ENCODE measurements at places on chromosomes 2 and 18.

DNA sequence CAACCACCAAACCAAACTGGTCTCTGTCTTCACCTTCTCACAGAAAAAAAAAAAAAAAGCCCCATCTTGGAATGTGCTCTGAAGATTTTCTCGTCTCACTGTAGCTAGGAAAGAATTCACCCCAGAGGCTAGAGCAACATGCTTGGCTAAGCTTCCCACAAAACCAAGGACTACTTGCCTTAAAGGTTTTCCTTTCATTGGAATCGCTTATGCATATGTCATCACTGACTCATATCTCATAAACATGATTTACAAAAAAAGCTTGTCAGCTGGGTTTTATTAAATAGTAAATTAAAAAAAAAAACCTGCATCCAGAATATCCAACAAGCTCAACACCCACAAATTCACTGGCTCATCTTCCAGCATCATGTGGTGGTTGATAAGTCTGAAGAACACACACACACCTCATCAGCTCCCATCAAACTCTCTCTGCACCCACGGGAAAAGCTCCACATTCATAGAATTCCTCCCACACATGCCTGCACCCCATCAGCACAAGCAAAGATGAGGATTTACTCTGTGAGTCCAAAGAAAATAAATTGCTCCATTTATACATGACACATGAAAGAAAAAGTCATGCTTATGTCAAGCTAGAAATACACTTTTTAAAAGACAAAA is 182.0 kb upstream of the TRIB2 start:
- no peak for DNase-seq

GRCh38 chr18:41042866-41043265 is 912.2 kb upstream of the PIK3C3 start:
- DNase-seq, result no peak

DNA sequence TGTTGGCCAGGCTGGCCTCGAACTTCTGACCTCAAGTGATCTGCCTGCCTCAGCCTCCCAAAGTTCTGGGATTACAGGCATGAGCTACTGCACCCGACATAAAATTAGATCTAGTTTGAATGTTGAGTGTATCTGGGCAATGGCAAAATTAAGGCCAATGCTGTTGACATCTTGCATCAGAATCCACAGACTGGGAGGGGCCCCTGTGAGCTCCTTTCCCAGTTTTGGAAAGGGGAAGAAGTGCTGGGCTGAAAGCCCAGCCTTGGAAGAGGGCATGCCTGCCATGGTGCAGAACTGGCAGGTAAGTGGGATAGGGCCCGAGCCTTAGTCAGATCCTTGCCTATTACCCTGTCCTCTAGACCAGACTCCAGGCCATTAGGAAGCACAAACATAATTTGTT is 4.5 kb upstream of the MYOM1 start:
- no peak for DNase-seq

- no peak for DNase-seq
Observed at GRCh38 chr2:232937278-232937906, 67.3 kb downstream of the SNORC start.

DNA sequence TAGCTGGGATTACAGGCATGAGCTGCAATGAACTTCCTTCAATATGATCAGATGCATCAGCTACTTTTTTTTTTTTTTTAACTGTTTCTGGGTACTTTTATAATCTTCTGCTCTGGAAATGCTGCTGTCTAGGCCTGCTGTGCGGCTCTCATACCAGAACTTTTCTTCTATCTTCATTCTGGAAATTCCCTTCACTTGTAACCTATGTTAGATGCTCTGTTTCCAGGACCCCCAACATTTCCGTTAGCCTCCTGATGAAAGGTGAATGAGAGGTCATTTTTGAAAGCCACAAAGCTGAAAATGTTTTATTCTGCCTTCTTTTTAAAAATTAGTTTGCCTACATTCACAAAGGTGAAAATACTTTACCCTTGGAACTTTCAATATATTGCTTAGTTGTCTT is 8.6 kb downstream of the AGFG1 start:
- no peak for DNase-seq

DNA sequence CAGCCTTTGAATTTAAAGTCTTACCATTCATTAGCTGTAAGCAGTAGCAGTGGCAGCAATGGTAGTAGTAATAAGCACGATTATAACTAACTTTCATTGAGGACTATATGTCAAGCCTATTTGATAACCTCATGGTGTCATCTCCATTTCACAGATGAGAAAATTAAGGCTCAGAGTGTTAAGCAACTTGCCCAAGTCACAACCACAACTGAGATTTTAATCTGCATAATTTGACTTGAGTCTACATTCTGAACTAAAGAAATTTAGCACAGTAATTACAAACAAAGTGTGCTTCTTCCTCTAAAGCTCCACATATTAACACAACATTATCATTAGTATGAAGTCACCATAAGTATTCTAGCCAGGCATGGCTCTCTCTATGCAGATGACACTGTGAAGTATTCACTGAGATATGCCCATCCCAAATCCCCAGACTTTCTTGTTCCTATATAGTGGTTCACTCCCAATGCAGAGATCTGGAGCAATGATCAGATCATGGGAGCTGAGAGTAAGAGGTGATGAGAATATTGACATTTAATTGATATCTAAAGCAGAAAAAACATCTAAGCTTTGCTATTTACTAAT is 120.2 kb downstream of the ATAD2B start:
- no peak for DNase-seq

DNA sequence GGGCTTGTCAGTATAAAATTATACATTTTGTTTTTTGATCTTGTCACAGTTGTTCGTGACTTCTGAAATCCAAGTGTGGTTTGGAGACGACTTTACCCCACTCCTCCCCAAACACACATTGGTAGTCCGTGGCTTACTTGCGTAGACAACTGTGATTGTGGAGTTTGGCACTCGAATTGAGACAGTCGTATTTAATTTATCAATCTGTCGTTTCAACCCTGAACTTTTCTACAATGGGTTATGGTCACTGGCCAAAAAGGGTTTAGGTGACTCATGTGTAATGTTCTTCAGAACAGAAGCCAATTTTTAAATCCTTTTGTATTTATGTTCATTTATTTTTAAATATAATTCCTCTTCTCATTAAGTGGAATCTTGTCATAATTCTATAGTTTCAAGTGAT is 129.9 kb downstream of the SPTBN1 start:
- DNase-seq, result no peak

DNA sequence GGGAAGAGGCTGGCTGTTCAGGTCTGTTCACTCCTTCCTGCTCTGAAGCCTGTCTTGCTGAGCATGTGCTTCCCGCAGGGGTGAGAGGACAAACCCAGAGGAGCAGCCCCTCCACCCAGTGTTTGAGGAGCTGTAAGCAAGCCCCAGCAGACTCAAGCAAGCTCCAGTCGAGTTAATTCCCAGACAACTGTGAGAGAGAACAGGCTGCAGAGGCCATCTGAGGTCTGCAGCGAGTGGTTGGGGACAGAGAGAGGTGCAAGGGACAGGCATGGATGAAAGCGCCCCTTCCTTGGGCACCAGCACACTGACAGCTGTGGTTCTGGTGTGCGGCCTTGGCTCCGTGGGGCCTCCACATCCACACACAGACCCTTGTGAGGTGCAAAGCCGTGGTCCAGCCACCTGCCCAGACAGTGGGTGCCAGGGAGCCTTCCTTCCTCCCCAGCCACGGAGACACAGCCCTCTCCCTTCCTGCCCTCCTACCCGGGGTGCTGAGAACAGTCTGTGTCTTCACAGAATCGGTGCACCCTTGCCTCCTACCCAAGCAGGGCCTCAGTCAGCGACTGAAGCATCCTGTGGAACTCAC is 36.2 kb downstream of the MAL start:
- no peak for DNase-seq

DNA sequence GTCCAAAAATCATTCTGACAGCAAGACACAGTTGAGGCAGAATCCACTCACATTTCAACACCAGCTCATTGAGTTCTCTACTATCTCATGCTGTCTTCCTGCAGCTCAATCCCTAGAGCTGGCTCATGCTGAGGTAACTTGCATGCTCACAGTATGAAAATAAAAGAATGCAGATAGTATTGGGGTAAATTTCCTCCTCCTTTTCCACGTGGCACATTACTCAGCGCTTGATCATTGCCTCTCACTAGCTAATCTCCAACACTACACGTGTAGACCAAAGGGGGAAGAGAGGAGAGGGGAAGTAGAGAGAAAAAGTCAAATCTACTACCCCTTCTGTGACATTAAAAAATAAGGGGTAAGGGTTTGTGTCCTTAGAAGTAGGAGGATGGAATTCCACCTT is 300.6 kb downstream of the AFF3 start:
- DNase-seq, result no peak

GRCh38 chr2:208556983-208557484 is 150.4 kb downstream of the PTH2R start:
- DNase-seq, result no peak

GRCh38 chr2:229780856-229781773 is 66.8 kb upstream of the DNER start:
- peak; percentile 53 for DNase-seq

GRCh38 chr2:148455791-148456190 is 188.8 kb upstream of the EPC2 start:
- DNase-seq, result no peak

GRCh38 chr2:217897091-217897715 is 105.6 kb downstream of the TNS1 start:
- DNase-seq, result no peak

GRCh38 chr2:159187106-159187505 is 99.4 kb downstream of the WDSUB1 start:
- no peak for DNase-seq

DNA sequence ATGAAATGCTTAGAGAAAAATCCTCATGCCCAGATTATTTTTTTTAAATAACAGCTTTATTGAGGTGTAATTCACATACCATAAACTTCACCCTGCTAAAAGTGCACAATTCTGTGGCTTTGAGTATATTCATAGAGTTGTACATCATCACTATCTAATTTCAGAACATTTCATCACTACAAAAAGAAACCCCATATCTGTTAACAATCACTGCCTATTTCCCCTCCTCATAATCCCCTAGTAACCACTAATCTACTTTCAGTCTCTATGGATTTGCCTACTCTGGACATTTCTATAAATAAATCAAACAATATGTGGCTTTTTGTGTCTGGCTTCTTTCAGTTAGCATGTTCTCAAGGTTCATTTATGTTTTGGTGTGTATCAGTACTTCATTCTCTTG is 51.4 kb downstream of the OSBPL1A start:
- DNase-seq, result no peak

DNA sequence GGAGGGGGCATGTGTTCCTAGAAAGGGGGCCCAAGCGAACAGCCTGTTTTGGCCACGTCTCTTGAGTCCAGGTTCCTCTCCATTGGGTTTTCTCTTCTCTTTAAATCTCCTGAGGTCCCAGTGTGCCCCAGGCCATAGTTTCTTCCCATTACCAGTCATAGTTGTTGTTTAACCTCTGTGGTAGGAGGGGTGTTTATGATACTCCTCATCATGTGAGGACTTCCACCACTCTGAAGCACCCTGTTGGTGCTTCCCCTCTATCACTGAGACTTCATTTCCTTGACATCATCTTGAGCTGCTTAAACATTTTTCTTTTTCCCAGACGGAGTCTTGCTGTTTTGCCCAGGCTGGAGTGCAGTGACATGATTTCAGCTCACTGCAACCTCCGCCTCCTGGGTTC is 45.9 kb downstream of the WIPF1 start:
- DNase-seq, result no peak

DNA sequence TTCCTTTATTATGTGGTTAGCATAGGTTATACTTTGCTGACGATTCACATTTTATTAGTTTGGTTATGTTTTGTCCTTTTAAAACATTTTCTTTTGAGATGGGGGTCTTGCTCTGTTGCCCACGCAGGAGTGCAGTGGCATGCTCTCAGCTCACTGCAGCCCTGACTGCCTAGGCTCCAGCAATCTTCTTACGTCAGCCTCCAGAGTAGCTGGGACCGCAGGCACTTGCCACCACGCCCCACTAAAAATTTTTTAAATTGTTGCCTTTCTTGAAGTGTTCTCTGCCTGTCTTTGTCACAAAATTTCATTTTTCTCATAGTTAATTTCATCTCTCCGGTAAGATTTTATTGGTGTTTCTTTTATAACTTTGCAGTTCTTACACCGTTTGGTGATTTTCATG is 18.9 kb downstream of the HRH4 start:
- no peak for DNase-seq

DNA sequence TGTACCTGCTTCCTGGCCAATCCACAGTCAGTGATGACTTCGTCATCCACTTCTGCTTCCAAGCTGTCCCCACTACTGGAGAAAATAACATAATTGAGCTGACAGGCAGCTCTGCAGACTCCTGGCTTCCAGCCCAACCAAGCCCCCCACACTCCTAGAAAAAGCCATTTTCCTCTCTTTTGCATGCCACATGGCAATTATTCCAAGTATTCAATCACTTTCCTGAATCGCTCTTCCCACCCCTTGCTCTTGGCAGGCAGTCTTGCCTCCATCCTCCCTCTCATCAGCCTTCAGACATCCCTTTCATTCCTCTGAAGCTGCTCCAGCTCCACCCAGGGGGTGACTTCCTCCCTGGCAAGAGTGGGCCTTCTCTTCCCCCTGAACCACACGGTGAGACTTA is 14.3 kb upstream of the ST8SIA5 start:
- DNase-seq, result no peak

DNA sequence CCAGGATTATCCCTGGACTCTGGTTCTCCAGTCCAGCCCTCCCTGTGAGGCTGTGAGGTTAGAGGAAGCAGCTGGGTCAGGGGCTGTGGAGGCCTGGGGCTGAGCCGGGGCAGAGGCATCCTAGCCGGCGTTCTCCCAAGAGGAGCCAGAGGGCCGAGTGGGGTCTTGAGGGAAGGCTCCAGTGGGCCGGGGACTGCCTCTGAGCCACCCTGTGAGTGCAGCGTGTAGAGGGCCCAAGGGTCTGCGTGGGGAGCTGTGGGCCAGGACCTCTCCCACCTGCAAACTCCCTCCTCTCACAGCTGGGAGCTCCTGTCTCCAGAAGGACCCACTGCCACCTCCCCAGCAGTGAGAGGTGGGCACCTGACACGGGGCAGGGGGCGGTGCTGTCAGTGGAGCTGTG is 41.0 kb downstream of the GLI2 start:
- no peak for DNase-seq

DNA sequence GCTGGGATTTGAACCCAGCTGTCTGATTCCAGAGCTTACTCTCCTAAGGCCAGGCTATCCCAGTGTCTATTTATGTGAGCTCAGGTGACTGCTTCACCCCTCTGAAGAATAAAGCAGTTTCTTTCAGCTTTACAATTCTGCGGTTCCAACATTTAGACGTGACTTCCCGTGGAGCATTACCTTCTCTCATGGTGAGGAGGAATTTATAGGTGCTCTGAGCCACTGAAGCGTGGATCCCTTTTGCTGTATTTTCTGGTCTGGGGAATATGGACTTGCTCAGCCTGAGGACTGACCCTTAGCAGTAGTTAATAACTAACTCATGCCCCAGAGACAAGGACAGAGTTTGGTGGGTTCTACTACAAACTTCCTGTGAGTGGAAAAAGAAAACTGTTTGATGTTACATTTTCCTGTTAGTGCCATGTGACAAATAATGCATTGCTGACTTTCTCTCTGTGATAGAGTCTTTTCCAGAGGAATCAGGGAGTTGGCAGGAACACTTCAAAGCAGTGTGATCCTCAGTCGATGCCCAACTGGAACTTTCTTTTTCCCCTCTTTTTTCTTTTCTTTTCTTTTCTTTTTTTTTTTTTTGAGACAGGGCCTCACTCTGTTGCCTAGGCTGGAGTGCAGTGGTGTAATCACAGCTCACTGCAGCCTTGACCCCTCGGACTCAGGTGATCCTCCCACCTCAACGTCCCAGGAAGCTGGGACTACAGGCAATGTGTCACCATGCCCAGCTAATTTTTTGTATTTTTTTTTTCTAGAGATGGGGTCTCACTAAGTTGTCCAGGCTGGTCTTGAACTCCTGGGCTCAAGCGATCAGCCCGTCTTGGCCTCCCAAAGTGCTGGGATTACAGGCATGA is 21.9 kb downstream of the CASP10 start:
- peak; percentile 26 for DNase-seq

GRCh38 chr2:146229508-146230155 is 1615.2 kb upstream of the ACVR2A start:
- DNase-seq, result no peak

Measured in OCI-LY7 (cell line).